ENCODE measurements at places on chromosomes 13 and 19. TPM values are rescaled to one million over a fixed set of nuclear protein-coding genes. Genes with fewer than 3 reads are reported as not detected.

SIGLEC5 gene
- total RNA-seq: not detected

PTBP1 gene
- 674 TPM for total RNA-seq

GRCh38 chr13:42547612-42548011, 26.3 kb upstream of the TNFSF11 start:
- no peak for DNase-seq

- DNase-seq: no peak
These were observed 1.1 kb upstream of the FLT3LG start for GRCh38 chr19:49472936-49473335.

- DNase-seq: no peak
These were observed 32.6 kb downstream of the KBTBD6 start for GRCh38 chr13:41099986-41100385.

- no peak for DNase-seq
These were observed 25.8 kb upstream of the NANOS3 start for GRCh38 chr19:13850910-13851733.

GRCh38 chr19:1252221-1252820, 3.9 kb downstream of the MIDN start:
- DNase-seq: no peak

GRCh38 chr19:36807029-36807428, 31.2 kb downstream of the ZNF790 start:
- no peak for DNase-seq

DNA sequence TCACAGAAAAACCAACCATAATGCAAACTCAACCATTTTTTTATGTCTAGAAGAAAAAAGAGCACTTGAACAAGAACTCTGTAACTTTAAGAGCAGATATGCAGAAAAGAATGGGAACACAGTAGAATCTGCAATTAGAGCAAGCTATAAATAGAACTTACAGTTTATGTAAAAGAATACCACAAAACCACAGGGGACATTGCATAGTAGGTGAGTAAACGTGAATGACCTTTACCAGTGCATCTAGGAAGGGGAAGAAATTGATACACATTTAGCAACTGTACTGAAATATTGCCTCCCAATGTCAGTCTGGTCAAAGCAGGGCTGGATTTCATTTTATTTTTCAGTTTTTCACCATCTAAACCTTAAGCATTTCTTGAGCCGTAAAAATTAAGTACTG, 242.2 kb upstream of the EDNRB start:
- no peak for DNase-seq

DNA sequence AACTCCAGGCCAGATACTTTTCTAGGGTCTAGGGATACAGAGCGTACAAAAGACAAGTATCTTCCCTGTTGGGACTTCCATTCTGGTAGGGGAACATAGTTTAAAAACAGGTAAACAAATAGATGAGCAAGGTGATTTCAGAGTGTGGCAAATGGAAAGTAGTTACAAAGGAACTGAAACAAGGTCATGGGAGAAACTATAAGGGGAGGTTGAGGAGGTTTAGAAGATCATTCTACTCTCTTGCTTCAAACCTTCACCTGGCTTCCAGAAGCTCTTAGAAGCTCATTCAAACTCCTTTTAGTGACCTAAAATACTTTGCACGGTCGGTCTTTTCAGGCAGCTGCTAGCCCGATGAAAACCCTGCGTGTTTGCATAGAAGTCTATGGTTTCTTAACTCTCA, 9.1 kb downstream of the FFAR2 start:
- no peak for DNase-seq

Measured in neural crest cell (in vitro differentiated cells).